Activated CD4-positive, alpha-beta memory T cell treated with anti-CD3 and anti-CD28 coated beads for 36 hours (primary cell): ENCODE measurements at places on chromosomes 16 and 17. TPM values are rescaled to one million over a fixed set of nuclear protein-coding genes. Genes with fewer than 3 reads are reported as not detected.

DNA sequence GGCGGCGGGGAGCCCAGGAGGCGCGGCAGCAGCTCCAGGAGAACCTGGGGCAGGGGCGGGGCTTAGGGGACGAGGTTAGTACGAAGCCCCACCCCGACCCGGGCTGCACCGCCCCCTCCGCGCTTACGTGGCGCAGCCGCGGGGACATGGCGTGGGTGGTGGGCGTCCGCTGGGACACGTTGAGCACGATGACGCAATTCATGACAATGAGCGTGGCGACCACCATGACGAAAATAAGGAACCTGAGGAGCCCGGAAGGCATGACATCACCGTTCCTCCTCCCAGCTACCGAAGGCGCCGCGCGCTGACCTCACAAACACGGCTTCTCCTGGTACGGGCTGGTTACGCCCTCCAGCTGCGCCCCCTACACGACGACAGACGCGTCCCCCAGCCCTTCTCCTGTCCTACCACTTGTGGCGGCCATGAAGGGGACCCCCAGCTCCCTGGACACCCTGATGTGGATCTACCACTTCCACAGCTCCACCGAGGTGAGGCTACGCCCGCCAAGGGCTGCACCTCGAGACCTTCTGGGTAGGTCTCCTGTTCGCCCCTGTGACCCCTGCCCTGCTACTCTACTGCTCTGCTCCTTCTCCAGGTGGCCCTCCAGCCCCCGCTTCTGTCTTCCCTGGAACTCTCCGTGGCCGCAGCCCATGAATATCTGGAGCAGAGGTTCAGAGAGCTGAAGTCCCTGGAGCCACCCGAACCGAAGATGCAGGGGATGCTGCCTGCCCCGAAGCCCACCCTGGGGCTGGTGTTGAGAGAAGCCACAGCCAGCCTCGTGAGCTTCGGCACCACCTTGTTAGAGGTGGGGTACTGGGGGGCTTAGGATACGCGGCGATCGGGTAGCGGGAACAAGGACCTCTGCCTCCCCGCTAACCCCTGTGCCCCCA, at the start of gene C17orf107:
TSS of gene C17orf107 (plus strand) at position 196 of the 890 bp plus-strand sequence. CDS start at position 423, 227 bp downstream.
- DNase-seq = peak; percentile 98
- H3K36me3 ChIP-seq = peaks cover 14% of the 10 kb centered on the region
- H3K4me3 ChIP-seq = peak within 1 kb of the TSS; percentile 88
- peak within 1 kb of the TSS; percentile 77 for H3K27ac ChIP-seq

- peaks cover 26% of the 10 kb centered on the region for H3K4me1 ChIP-seq
- no peak overlapping the region for H3K27ac ChIP-seq
- H3K36me3 ChIP-seq = peaks cover 1% of the 10 kb centered on the region
- DNase-seq = no peak
- no peak overlapping the region for H3K4me3 ChIP-seq
- H3K27me3 ChIP-seq = no peaks in the 10 kb centered on the region
These were observed 8.2 kb downstream of the IGFBP4 start for GRCh38 chr17:40451420-40451819.

The SLC26A11 gene
- total RNA-seq = 10.1 TPM

DNA sequence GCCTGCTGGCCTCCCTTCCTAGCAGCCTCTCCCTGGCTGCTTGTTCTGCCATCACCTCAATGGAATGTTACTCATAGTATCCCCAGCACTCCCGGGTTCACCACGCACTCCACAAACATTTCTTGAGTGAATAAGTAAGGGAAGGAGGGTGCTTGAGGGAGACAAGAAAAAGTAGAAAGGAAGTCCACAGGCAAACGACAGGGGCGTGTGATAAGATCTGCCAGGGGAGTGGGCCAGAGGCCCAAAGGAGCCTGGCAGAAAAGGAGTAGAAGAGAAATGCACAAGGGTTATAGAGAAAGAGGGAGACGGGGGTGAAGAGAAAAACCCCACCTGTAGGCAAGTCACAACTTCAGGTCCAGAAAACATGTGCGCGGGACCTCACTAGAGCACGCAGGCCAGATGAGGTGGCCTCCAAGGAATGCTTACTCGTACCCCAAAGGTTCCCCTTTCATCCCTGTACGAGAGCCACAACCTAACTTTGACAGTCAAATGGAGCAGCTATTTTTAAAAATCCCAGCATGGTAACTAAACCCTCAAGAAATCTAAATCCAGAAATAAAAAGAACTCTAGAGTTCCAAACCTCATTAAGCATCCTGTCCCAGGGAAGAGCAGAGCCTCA, 6.6 kb downstream of the ZDHHC7 start:
- H3K4me3 ChIP-seq = no peak overlapping the region
- H3K27ac ChIP-seq = no peak overlapping the region
- peaks cover 57% of the 10 kb centered on the region for H3K4me1 ChIP-seq
- no peak for DNase-seq
